ENCODE measurements at places on chromosomes 6 and 20.

GRCh38 chr6:36442103-36442670, 467 bp downstream of the PXT1 start:
- no peaks in the 10 kb centered on the region for H3K27me3 ChIP-seq
- H3K4me1 ChIP-seq, result peaks cover 38% of the 10 kb centered on the region
- no peak for DNase-seq
- peaks cover 21% of the 10 kb centered on the region for H3K36me3 ChIP-seq
- H3K27ac ChIP-seq, result peak overlapping the region; percentile 96

GRCh38 chr6:36130667-36131510, 576 bp downstream of the MAPK13 start:
- peaks cover 24% of the 10 kb centered on the region for H3K36me3 ChIP-seq
- H3K27me3 ChIP-seq, result no peaks in the 10 kb centered on the region
- DNase-seq, result peak; percentile 71
- peak overlapping the region; percentile 86 for H3K4me3 ChIP-seq

- peaks cover 27% of the 10 kb centered on the region for H3K4me1 ChIP-seq
- DNase-seq, result peak; percentile 70
- no peak overlapping the region for H3K4me3 ChIP-seq
Measured at GRCh38 chr6:107827541-107827940, 3.4 kb upstream of the SCML4 start.

GRCh38 chr20:2671977-2672376, 8.0 kb upstream of the IDH3B start:
- peaks cover 7% of the 10 kb centered on the region for H3K27me3 ChIP-seq
- no peak for DNase-seq
- no peak overlapping the region for H3K27ac ChIP-seq
- no peaks in the 10 kb centered on the region for H3K36me3 ChIP-seq

GRCh38 chr20:44073011-44073674, 113.8 kb downstream of the JPH2 start:
- DNase-seq, result no peak
- H3K4me1 ChIP-seq, result peaks cover 69% of the 10 kb centered on the region
- H3K27me3 ChIP-seq, result peaks cover 8% of the 10 kb centered on the region
- no peaks in the 10 kb centered on the region for H3K36me3 ChIP-seq
- no peak overlapping the region for H3K27ac ChIP-seq
- H3K4me3 ChIP-seq, result no peak overlapping the region

- no peak overlapping the region for H3K4me3 ChIP-seq
- H3K36me3 ChIP-seq, result no peaks in the 10 kb centered on the region
- no peak overlapping the region for H3K27ac ChIP-seq
- H3K27me3 ChIP-seq, result peaks cover 23% of the 10 kb centered on the region
- no peaks in the 10 kb centered on the region for H3K4me1 ChIP-seq
- DNase-seq, result no peak
Measured at GRCh38 chr6:105163183-105163582, 16.6 kb downstream of the POPDC3 start.

DNA sequence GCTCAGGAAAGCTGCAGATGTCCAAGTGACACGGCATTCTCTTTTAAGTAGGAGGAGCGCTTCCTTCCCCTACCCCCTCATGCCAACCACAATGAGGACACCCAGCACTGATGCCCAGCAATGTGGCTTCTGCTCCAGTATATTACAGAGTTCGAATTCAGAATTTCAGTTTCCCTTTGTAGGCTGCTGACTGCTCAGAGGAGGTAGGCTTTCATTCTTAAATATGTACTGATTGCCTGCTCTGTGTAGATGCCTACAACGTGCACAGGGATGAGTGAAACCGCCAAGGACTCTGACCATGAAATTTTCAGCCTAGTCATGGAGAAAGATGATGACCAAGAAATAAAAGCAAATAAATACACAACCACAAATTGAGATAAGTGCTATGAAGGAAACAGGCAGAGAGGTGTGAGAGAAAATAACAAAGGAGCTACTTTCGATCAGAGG, 50.9 kb upstream of the TNFAIP3 start:
- peak overlapping the region; percentile 32 for H3K4me3 ChIP-seq
- peak overlapping the region; percentile 74 for H3K27ac ChIP-seq
- H3K36me3 ChIP-seq, result no peaks in the 10 kb centered on the region
- no peaks in the 10 kb centered on the region for H3K27me3 ChIP-seq
- peaks cover 59% of the 10 kb centered on the region for H3K4me1 ChIP-seq

GRCh38 chr6:74073429-74073828, 377.4 kb downstream of the CD109 start:
- H3K4me1 ChIP-seq, result no peaks in the 10 kb centered on the region
- no peak overlapping the region for H3K4me3 ChIP-seq
- no peak for DNase-seq
- H3K27me3 ChIP-seq, result no peaks in the 10 kb centered on the region

DNA sequence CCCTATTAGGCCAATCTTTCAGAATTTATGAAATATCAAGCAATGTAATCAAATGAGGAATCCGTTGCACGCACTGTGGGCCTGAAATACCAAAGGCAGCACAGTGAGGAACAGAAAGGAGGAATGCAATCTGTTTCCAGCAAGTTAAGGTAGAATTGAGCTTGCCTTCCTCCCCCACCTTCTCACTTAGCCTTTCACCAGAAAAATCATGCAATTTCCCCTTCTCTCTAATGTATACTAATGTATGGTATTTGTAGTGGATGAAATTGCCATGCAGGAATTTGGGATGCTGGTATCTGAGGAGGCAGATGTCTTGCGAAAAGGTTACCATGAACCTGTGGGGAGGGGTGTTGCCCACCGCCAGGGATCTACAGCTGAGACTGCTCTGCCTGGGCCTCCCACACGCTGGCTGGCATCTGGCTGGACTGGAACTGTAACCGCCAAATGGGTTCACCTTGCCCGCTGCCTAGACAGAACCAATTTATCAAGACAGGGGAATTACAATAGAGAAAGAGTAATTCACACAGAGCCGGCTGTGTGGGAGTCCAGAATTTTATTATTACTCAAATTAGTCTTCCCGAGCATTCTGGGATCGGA, 222.4 kb upstream of the MYLIP start:
- H3K27me3 ChIP-seq, result no peaks in the 10 kb centered on the region
- peaks cover 3% of the 10 kb centered on the region for H3K4me1 ChIP-seq
- H3K27ac ChIP-seq, result no peak overlapping the region
- H3K36me3 ChIP-seq, result no peaks in the 10 kb centered on the region
- DNase-seq, result no peak

Measured in activated CD8-positive, alpha-beta T cell treated with anti-CD3 and anti-CD28 coated beads, Interleukin-2, amount 10 ng/mL, durations not matched to agents 7 days and 5 days (primary cell).